Vagina (tissue), 2 donors: ENCODE measurements at places on chromosomes 7 and 10.

DNA sequence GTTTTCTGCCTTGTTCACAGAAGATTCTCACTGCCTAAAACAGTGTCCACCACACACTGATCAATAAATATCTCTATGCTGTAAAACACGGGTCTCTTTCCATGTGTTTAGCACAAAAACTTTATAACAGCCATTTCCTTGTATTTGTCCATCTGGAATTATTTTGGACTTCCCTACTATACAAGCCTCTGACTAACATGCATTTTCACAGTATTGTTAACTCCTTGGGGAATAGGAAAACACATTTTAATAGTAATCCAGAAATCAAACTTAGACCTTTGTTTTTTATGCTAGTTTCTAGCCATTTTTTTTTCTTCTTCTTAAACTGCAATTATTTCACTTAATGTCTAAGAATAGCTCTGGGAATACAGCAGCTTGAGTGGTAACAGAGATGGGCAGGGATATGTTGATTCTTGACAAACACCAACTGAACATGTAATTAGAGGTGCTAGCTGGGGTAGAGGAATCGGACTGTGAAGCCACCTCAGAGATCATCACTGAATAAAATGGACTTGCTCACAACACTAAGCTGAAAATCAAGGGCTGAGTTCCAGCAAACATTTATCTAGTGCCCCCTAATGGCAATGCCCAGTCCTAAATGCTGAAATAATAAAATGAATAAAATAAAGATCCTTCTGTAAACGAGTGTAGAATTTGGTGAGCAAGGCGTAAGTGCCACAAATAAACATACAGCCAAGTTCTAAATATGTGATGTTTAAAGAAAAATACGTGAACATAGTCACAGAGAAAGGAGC, 593.1 kb downstream of the SORCS1 start:
- DNase-seq: no peak

DNA sequence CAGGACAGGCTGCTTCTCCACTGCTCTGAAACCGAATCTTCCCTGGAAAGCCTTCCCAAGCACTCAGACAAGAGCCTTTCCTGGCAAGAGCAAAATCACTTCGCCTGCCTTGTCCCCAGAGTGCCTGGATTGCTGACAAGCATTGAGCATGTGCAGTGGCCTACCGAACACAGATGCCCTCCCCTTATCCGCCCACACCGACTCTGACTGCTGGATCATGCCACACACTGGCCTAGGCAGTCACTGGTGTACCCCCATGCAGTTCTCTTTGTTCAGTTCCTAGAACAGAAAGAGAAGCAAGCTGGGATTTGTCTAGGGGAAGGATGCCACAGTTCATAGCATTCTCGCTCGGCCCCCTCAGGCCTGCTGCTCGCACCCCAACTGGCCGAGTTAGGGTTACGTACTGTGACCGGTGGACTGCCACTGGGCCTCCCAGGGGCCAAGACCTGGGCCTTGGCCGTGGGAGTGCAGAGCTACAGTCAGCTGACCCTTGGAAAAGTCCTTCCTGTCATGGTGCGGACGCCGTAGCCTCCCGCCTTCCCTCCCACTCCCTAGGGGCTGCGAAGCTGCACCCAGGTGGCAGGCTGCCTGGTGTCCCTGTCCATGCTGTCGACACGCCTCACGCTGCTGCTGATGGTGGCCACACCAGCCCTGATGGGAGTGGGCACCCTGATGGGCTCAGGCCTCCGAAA, 6.9 kb downstream of the ABCB8 start:
- no peak for DNase-seq

DNA sequence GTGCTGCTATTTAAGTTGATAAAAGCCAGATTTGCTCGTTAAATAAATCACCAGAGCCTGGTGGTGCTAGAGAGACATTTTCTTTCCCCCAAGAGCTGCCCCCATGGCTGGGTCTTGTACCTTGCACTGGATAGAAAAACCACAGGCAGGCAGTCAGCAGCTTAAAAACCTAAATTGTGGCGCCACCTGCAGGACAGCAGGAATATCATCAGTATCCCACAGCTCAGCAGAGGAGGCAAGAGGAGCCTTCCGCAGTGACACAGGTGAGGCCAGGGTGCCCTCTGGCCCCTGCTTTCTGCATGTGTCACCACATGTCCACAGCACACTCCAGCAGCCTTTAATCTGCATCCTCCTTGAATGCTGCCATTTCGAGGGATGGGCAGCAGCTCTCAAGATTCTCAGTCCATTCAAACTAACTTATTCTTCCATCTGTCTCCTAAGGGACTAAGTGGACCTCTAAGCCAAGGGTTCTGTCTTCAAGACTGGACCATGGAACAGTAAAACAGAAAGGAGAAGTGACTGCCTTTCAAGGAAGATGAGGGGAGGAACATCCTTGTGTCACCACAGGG, 4.5 kb upstream of the PLXNA4 start:
- DNase-seq: peak; percentile 88

GRCh38 chr10:7659560-7659959, 7.2 kb downstream of the ITIH5 start:
- DNase-seq: no peak

DNA sequence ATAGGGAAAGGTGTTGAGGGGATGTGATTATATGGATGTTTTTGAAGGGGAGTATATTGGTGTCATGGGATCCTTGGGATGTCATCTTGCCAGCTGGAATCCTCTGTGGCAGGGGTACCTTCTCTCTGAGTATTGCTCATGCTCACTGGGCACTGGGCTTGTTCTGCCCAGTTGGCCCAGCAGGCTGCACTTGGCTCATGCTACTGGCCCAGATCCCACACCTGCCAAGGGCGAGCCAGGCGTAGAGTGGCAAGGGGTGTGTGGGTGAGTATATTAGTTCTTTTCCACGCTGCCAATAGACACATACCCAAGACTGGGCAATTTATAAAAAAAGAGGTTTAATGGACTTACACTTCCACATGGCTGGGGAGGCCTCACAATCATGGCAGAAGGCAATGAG, 311.9 kb downstream of the AUTS2 start:
- no peak for DNase-seq

GRCh38 chr10:122286867-122287266, 15.8 kb downstream of the BTBD16 start:
- no peak for DNase-seq

GRCh38 chr7:130069179-130069977, 956 bp upstream of the KLHDC10 start:
- DNase-seq: no peak

- no peak for DNase-seq
These were observed 44.8 kb downstream of the CHST15 start for GRCh38 chr10:124048371-124049290.

DNA sequence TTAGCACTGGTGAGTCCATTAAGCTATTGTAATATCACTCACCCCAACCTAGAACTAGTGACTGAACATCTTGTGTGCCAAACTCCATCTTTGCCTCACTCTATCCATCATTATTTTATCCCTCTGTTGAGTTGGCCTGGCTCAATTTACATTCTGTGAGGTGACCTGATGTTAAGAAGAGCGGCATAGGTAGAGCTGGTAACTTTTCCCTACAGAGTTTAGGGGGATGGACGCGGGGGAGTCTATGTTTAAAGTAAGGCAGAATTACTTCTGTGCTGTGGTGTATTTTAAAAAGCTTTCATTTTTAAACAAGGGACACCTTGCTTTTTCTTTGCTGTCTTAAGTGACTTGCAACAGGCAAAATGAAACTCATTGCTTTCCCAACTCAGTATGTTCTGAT, 186.3 kb downstream of the CREB5 start:
- no peak for DNase-seq

DNA sequence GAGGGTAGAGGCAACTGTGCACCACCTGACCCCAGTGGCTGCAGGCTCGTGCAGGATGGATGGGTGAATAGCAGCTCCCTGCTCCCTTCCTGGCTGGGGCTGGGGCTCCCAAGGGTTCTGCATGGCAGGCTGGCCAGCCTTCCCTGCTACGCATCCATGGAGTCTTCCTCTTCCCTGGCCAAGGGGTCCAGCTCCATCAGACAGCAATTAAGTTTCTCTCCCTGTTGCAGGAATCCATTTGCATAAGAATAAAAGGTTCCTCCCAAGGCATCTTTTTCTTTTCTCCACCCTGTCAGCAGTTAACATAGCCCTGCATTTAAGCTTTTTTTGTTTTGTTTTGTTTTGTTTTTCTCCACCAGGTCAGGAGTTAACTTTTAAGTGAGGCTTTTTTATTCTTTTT, 10.0 kb upstream of the CPA2 start:
- no peak for DNase-seq

GRCh38 chr10:96319754-96320474, 15.7 kb downstream of the DNTT start:
- DNase-seq: no peak

- DNase-seq: no peak
These were observed 48.7 kb downstream of the RCC1L start for GRCh38 chr7:75024922-75025321.

DNA sequence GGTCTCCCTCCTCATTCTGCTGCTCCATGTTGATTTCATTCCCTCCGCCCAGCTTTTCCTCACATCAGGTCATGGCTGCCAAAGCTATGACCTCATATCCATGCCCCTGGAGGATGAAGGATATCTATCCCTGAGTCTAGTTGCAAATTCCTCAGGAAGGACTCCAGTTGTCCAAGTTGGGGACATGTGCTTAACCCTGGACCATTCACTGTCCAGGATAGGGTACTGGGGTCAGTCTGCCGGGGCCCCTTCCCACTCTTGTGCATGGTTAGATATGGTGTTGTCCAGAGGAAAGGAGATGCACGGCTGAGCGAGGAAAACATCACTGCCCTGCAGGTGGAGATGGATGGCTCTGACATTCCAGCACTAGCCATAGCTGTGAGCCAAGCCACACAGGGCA, 51.9 kb upstream of the COMTD1 start:
- no peak for DNase-seq

DNA sequence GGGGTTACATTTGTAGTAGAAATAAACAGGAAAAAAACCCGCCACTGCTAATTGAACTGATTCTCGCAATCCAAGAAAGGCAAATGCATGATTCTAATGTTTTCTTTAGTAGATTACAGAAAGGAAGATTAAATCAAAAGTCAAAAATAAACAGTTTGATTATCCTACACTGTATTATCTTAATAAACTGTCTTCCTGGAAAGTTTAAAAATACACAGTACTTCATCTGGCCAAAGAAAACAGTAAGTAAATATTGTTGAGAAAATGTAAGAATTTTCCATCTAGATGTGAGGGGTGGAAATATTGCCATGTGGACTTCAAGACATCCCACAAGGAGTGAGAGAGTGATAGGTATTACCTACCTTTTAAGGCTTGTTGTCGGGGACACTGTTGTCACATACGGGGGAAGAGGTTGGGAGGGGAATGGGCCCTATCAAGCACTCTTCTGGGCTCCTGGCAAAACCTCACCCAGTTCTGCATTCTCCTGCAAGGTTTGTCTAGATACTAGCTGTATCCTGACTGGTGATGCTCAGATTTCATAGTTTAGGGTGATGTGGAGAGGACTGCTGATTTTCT, 17.8 kb downstream of the GRK5 start:
- no peak for DNase-seq

GRCh38 chr10:35375091-35375765, 38.9 kb downstream of the CCNY start:
- DNase-seq: no peak

DNA sequence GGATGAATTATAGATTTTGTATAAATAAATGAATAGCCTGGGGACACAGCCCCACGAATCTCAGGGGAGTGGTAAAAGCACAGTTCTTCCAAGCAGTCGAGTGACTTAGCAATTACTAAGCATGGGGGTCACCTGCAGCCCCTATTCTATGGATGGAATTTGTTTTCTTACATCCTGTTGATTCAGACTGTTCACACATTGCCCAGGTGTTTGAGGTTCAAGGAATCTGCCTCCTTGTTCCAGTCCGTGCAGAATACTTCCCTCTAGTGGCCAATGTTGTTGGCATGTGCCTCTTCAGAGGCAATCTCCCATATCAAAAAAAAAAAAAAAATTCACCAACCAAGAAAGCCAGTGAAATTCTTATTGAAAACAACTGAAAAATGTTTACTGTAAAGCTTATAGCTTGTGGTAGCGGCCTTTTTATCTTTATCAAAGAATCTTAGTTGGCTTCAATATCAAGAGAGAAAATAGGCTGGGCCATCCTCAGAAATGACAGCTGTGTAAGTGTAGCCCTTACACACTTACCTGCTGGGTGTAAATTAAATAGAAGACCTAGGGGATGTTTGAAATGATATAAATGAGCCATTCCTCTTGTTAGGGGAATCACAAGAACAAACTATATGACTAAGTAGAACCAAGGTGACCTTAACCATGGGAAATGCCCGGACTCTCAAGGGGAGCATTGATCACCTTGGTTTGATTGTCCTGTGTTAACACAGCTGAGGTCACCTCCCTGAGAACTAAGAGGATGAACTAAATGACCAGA, 7.8 kb downstream of the LIPM start:
- no peak for DNase-seq

DNA sequence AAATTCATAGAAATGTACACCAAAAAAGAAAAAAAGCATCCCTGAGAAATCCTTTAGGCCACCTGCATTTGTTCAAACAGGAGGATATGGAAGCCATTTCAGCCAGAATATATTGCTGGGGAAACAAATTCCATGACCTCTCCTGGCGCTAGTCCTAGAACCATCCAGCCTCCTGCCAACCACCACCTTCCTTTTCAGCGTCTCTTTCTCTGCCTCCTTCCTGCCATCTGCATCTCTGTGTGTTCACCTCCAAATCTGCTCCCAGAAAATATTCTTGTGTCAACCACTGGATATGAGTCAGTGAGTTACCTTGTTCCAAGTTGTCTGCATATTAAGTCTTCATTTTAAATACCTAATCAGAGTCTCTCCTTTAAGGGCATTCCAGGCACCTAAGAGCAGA, 50.6 kb upstream of the NPY start:
- DNase-seq: no peak

GRCh38 chr10:61749291-61749690, 86.6 kb downstream of the CABCOCO1 start:
- DNase-seq: no peak

- no peak for DNase-seq
These were observed at the start of gene GNGT1 for GRCh38 chr7:93906267-93906666. TSS of gene GNGT1 (plus strand) at chr7:93906567. CDS start at chr7:93906747, 180 bp downstream.

DNA sequence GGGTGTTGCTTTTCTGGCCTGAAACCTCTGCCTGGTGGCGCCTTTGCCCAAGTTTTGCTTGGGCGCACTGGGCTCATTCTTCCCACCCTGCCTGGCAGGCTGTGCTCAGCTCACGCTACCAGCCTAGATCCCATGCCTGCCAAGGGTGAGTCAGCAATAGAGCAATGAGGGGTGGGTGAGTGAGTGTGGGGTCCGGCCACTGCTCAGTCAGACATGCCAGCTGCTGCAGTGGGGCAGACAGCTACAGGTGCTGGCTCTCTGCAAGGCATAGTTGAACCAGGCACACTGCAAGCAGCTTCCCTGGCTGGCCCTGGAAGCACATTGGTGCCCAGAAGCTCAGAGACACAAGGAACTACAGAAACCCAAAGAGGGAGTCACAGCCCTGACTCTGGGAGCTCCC, 680.9 kb upstream of the LRRTM3 start:
- no peak for DNase-seq

DNA sequence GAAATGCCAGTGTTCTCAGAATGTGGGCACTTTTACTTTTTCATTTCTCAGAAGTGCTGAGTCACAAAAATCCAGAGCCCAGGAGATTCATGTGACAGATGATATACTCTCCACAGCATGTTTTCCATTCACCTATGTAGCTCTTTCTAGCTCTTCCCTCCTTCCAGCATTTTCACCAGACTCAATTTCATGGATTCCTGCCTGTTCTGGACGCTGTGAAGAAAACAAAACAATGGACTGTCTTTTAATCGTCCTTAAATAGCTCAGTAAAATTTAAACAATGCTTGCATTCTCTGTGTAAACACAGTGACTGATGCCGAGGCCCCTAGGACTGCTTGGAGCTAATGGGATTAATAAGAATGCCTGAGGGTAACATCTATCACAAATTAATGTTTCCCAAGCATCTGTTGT, 25.5 kb downstream of the ZNF713 start:
- no peak for DNase-seq
